ENCODE measurements at places on chromosomes 13 and 19. TPM values are rescaled to one million over a fixed set of nuclear protein-coding genes. Genes with fewer than 3 reads are reported as not detected.
A peak's percentile ranks its signal among the peaks of the same experiment; 100 is the strongest.

The ZNF99 gene
- total RNA-seq, result 0.09 TPM

- H3K27me3 ChIP-seq, result no peaks in the 10 kb centered on the region
- DNase-seq, result no peak
- no peak overlapping the region for H3K4me3 ChIP-seq
- no peaks in the 10 kb centered on the region for H3K36me3 ChIP-seq
- no peaks in the 10 kb centered on the region for H3K4me1 ChIP-seq
These were observed 793 bp upstream of the SBK2 start for GRCh38 chr19:55537741-55538111.

The ZSWIM9 gene
- 1.6 TPM for total RNA-seq

The ETV2 gene
- total RNA-seq, result 0.17 TPM

The KIR3DL2 gene
- not detected for total RNA-seq

- peaks cover 22% of the 10 kb centered on the region for H3K4me1 ChIP-seq
- DNase-seq, result no peak
- peaks cover 7% of the 10 kb centered on the region for H3K27me3 ChIP-seq
- no peaks in the 10 kb centered on the region for H3K36me3 ChIP-seq
- no peak overlapping the region for H3K4me3 ChIP-seq
- H3K27ac ChIP-seq, result peak overlapping the region; percentile 36
These were observed 37.0 kb upstream of the FLT1 start for GRCh38 chr13:28531845-28532387.

DNA sequence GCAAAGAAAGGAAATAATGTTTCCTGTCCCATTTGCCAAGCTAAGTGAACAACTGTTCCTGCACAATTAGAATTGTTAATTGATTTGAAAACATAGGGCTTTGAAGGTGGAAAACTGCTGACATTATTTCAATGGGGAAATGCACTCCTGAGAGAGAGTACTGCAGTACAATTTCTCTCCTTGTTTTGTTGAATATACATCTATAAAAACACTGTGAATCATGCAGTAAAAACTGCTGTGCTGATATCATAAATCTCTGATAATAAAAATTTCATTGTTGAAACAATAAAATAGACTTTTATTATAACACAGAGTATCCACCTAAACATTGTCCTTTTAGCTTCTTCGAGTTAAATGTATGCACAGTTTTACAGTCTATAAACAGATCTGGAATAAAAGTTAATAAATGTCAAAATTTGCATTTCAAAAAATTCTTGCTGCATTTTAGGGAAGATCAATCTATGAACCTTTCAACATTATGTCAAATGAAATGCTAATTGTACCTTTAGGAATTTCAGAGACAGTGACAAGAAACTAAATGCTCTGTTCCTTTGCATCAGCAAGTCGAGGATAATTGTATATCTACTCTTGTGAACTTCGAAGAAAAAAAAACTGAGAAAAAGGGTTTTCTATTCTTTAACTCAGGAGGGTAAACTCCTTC is 328.2 kb upstream of the DACH1 start:
- H3K27ac ChIP-seq, result no peak overlapping the region
- H3K27me3 ChIP-seq, result no peaks in the 10 kb centered on the region
- no peaks in the 10 kb centered on the region for H3K4me1 ChIP-seq
- no peak for DNase-seq
- H3K4me3 ChIP-seq, result no peak overlapping the region
- no peaks in the 10 kb centered on the region for H3K36me3 ChIP-seq

DNA sequence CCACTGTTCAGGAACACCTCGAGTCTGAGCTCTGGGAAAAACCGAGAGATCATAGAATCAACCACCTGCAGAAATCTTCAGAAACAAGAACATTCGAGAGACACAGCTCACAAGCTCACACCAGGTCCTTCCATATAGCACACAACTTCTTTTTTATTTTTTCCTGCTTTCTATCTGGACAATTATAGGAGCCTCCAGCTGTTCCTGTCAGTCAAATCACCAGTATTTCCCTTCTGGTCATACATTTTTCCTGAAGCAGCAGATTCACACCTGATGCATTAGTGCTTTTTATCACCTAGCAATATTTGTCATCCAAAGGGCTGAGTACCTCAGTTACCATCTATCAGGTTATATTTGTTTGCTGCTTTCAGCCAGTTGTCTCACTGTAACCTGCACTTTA is 323.5 kb downstream of the FOXO1 start:
- H3K27ac ChIP-seq, result no peak overlapping the region
- peaks cover 50% of the 10 kb centered on the region for H3K4me1 ChIP-seq
- no peaks in the 10 kb centered on the region for H3K36me3 ChIP-seq
- no peak for DNase-seq

- peak overlapping the region; percentile 78 for H3K4me3 ChIP-seq
- no peaks in the 10 kb centered on the region for H3K36me3 ChIP-seq
- H3K4me1 ChIP-seq, result peaks cover 47% of the 10 kb centered on the region
- no peaks in the 10 kb centered on the region for H3K27me3 ChIP-seq
These were observed 2.0 kb downstream of the ZBTB7A start for GRCh38 chr19:4064496-4065260.

GRCh38 chr19:4811328-4812131 is 20.0 kb downstream of the TICAM1 start:
- no peak overlapping the region for H3K27ac ChIP-seq
- H3K36me3 ChIP-seq, result no peaks in the 10 kb centered on the region
- H3K4me1 ChIP-seq, result peaks cover 4% of the 10 kb centered on the region
- H3K27me3 ChIP-seq, result no peaks in the 10 kb centered on the region
- no peak overlapping the region for H3K4me3 ChIP-seq
- DNase-seq, result peak; percentile 92

The STARD13 gene
- 15.3 TPM for total RNA-seq

DNA sequence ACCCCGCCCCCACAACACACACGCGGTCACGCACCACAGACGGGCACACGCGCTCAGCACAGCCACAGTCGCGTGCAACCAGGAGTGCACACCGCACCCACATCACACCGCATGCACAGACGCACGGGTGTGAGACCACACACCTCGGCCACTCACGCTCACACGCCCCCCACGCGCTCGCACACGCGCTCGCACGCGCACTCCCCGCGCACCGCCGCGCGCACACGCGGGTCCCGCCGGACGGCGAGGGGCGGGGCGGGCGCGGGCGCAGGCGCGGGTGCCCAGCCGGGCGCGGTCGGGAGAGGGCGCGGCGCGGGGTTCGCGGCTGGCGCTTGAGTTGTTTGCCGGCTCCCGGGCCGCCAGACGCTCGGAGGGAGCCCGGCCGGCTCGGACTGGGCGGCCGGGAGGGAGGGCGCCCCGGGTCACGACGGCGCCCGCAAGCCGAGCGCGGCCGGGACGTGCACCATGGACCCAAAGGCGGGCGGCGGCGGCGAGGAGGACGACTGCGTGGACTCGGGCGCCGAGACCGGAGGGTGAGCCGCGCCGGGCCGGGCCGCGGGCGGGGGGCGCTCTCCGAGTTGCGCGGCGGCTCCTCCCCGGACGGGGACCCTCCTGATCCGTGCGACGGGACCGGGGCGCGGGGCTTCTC is at the start of gene FAM124A:
Gene FAM124A, plus strand, starts transcription at position 362 of the 649 bp plus-strand sequence. Its CDS starts 104 bp downstream, at position 466.
- H3K36me3 ChIP-seq, result no peaks in the 10 kb centered on the region
- peak within 1 kb of the TSS; percentile 54 for H3K4me3 ChIP-seq
- no peak within 1 kb of the TSS for H3K27ac ChIP-seq
- peaks cover 13% of the 10 kb centered on the region for H3K4me1 ChIP-seq
- H3K27me3 ChIP-seq, result no peaks in the 10 kb centered on the region

GRCh38 chr13:51665456-51665855 is 81.2 kb downstream of the WDFY2 start:
- H3K4me1 ChIP-seq, result peaks cover 9% of the 10 kb centered on the region
- no peaks in the 10 kb centered on the region for H3K36me3 ChIP-seq
- H3K27me3 ChIP-seq, result no peaks in the 10 kb centered on the region
- DNase-seq, result no peak

The CFD gene
- total RNA-seq, result 14.1 TPM

The PSG3 gene
- not detected for total RNA-seq

GRCh38 chr19:28607066-28607583 is 605.8 kb downstream of the UQCRFS1 start:
- H3K4me3 ChIP-seq, result no peak overlapping the region
- no peaks in the 10 kb centered on the region for H3K4me1 ChIP-seq
- H3K27ac ChIP-seq, result no peak overlapping the region

DNA sequence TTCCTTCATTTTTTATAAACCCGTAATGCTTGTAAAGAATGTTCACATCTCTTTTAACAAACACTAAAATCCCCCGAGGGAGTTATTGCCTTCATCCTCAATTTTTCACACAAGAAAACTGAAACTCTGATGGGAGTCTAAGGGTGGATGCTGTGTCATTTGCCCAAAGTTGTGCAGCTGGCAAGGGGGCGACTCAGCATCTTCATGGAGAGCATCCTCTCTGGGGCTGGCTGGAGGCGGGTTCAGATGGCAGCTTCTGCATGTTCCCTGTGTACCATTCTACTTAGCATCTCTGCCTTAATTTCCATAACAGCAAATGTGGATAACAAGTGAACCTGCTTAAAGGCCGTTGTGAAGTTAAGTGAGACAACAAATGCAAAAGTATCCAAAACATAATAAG is 256.4 kb downstream of the IRS2 start:
- H3K27me3 ChIP-seq, result no peaks in the 10 kb centered on the region
- no peaks in the 10 kb centered on the region for H3K4me1 ChIP-seq
- DNase-seq, result no peak
- no peak overlapping the region for H3K4me3 ChIP-seq
- H3K36me3 ChIP-seq, result no peaks in the 10 kb centered on the region

GRCh38 chr13:36717966-36718545 is 44.2 kb downstream of the SERTM1 start:
- no peak overlapping the region for H3K27ac ChIP-seq
- no peak for DNase-seq
- no peaks in the 10 kb centered on the region for H3K36me3 ChIP-seq
- no peaks in the 10 kb centered on the region for H3K4me1 ChIP-seq

- no peaks in the 10 kb centered on the region for H3K4me1 ChIP-seq
- no peaks in the 10 kb centered on the region for H3K27me3 ChIP-seq
- no peaks in the 10 kb centered on the region for H3K36me3 ChIP-seq
- no peak overlapping the region for H3K4me3 ChIP-seq
- no peak overlapping the region for H3K27ac ChIP-seq
- no peak for DNase-seq
These were observed 29.4 kb downstream of the RFXAP start for GRCh38 chr13:36848199-36848982.

- H3K27me3 ChIP-seq, result no peaks in the 10 kb centered on the region
- DNase-seq, result no peak
- no peak overlapping the region for H3K4me3 ChIP-seq
- no peaks in the 10 kb centered on the region for H3K36me3 ChIP-seq
- H3K4me1 ChIP-seq, result no peaks in the 10 kb centered on the region
These were observed 117.0 kb downstream of the RFC3 start for GRCh38 chr13:33934951-33935371.

The SHISA7 gene
- 1.6 TPM for total RNA-seq

The STOML3 gene
- not detected for total RNA-seq

DNA sequence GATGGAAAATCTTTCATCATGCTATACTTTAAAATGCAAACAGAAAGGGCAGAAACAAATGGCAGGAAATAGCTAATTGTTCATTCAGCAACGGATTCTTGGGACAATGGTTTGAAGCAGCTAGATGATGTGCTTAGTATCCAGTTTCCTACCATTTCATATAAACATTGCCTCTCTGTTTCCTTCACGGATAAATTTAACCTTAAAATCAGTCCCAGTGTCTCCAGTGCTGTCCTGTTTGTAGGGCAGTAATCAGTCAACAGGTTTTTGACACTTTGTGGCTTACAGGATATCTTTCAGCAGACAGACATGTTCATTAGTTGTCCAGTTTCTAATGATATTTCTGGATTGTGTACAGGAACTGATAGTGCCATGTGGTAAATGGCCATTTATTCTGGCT is 24.7 kb upstream of the RB1 start:
- H3K4me3 ChIP-seq, result no peak overlapping the region
- no peaks in the 10 kb centered on the region for H3K4me1 ChIP-seq
- no peaks in the 10 kb centered on the region for H3K27me3 ChIP-seq
- no peak overlapping the region for H3K27ac ChIP-seq
- no peak for DNase-seq
- H3K36me3 ChIP-seq, result no peaks in the 10 kb centered on the region

The HOMER3 gene
- 5.4 TPM for total RNA-seq

The OR7A5 gene
- total RNA-seq, result not detected

DNA sequence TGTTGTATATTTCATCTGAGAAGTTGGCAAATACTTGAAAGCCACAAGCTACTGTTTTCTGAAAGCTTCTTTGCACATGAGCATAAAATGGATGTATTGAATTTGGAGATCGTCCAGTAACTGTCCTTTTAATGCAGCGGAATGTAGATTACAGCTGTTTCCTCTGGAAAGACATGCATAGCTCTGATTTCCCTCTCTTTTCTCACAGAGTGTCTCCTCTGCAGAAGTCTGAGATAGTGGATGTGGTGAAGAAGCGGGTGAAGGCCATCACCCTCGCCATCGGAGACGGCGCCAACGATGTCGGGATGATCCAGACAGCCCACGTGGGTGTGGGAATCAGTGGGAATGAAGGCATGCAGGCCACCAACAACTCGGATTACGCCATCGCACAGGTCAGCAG is 283.0 kb downstream of the SHISA2 start:
- no peak overlapping the region for H3K4me3 ChIP-seq
- H3K27me3 ChIP-seq, result no peaks in the 10 kb centered on the region
- H3K27ac ChIP-seq, result no peak overlapping the region
- DNase-seq, result no peak
- no peaks in the 10 kb centered on the region for H3K4me1 ChIP-seq
- no peaks in the 10 kb centered on the region for H3K36me3 ChIP-seq

GRCh38 chr19:9937001-9937411 is 691 bp upstream of the OLFM2 start:
- DNase-seq, result no peak
- H3K27ac ChIP-seq, result no peak overlapping the region
- no peaks in the 10 kb centered on the region for H3K36me3 ChIP-seq

DNA sequence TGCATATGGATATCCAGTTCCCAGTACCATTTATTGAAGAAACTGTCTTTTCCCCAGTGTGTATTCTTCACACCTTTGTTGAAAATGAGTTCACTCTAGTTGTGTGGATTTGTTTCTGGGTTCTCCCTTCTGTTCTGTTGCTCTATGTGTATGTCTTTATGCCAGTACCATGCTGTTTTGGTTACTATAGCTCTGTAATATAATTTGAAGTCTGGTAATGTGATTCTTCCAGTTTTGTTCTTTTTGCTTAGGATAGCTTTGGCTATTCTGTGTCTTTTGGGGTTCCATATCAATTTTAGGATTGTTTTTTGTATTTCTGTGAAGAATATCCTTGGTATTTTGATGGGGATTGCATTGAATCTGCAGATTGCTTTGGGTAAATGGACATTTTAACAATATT is 35.2 kb downstream of the ZNF136 start:
- H3K27me3 ChIP-seq, result no peaks in the 10 kb centered on the region
- H3K27ac ChIP-seq, result no peak overlapping the region
- DNase-seq, result no peak
- no peak overlapping the region for H3K4me3 ChIP-seq

The C1QTNF9 gene
- 0.25 TPM for total RNA-seq

- H3K4me1 ChIP-seq, result peaks cover 5% of the 10 kb centered on the region
- H3K36me3 ChIP-seq, result no peaks in the 10 kb centered on the region
- H3K27me3 ChIP-seq, result no peaks in the 10 kb centered on the region
- no peak overlapping the region for H3K4me3 ChIP-seq
- no peak for DNase-seq
These were observed 15.3 kb downstream of the GATAD2A start for GRCh38 chr19:19420570-19421298.

- H3K27me3 ChIP-seq, result no peaks in the 10 kb centered on the region
- H3K4me1 ChIP-seq, result no peaks in the 10 kb centered on the region
- H3K27ac ChIP-seq, result no peak overlapping the region
These were observed 180.9 kb downstream of the PCCA start for GRCh38 chr13:100269837-100270236.
